ENCODE measurements at places on chromosomes 7 and 10.

DNA sequence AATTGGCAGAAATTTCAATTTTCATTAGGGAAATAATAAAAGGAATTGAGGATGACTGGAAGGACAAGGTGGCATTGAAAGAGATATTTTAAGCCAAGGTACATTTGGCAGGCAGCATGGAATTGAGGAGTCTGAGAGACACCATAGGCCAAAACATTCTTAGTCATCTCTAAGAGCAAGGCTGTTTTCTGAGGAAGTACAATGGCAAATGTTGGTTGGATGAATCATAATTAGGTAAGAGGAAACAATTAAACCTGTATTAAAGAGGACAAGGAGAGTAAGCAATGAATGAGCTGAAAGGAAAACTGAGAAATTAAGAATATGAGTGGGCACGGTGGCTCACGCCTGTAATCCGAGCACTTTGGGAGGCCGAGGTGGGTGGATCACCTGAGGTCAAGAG lies 86.3 kb downstream of the MRPL32 start:
- no peak for DNase-seq

DNA sequence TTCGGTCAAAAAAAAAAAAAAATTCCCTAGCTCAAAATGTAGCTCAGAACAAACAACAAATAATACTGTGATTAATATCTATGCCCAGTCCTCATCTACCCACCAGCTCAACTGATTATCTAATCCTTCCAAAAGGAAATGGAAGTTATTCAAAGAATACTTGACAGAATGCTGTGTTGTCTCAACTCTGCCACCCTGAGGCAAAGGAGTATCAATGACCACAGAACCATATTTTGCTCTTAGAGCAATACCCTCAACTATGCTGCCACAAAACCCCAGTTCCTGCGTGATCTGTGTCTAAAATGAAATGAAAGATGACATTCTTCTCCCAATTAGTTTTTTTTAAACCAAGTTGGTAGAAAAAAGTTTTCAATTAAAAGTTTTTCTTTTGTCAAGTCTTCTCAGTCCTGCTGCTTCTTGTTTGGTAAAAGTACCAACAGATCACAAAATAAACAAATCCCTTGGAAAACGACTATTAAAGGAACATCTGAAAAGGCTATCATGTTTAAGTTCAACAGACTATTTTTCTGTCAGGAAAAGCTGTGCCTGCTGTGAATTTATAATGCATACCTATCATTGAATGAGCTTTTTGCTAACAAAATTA lies 21.6 kb downstream of the RBM28 start:
- DNase-seq, result peak; percentile 56

DNA sequence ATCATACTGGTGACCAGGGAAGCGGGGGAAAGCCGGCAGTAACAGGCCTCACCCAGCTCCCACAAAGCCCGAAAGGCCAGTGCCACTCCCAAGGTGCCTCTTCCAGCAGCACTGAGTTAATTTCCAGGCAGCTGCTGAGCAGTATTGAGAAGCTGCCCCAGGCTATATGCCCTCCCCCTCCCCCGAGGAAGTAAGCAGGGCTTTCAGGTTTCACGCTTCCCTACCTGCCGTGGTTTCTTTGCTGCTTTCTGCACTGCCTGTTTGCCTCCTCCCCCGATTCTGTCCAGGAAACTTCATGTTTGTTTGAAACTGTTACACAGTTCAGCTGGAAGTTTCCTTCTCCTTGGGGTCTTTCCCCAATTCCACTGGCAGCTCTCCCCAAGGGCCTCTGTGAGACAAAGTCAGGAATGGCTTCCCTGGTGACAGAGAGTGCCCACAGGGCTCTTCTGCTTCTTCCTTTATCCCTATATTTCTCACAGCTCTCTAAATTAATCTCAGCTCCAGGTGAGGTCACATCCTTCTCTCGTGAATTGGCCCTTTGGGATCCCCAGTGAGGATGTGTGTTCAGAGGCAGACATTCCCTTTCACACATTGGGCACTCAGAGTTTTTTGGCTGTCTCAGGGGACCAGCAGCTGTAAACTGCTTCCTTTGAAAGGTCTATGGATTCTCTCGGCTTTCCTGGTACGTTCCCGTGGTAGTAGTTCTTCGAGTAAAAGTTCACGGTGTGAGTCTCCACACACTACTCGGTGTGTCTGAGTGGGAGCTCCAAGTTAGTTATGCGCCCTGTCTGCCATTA lies 19.4 kb downstream of the C1GALT1 start:
- DNase-seq, result no peak

GRCh38 chr10:22029445-22030236 lies 26.1 kb upstream of the DNAJC1 start:
- DNase-seq, result no peak

DNA sequence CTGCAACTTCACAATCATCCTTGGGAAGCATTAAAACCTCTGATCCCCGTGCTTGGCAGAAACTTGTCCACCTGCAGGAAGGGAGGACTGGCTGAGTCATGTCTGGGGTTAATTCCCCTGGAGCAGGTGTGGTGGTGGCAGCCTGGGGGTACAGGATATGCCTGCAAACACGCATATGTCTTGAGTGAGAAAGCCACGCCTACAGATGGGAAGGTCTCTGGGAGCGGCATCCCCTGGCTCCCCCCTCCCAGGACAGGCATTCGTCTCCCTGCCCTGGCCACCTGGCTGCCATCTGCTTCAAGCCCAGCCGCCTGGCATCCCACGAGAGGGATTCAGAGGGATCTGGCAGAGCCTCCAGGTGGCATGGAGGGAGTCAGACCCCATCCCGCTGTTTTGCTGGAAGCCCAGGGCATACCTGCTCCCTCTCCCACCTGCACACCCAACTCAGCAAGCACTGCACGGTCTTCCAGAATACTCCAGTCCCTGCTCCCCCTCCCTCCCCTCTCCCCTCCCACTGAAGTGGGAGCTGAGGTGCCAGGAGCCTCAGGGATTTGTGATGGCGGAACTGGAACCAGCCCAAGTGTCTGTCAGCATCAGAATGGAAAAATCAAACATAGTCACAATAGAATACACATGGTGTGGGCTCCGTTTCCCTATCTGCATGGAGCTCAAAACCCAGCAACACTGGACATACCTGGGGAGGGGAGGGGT lies 61.0 kb downstream of the CAMK2B start:
- DNase-seq, result no peak
